ENCODE measurements at places on chromosomes 7 and 10.
A peak's percentile ranks its signal among the peaks of the same experiment; 100 is the strongest.

- DNase-seq: no peak
These were observed 133.7 kb upstream of the TNS3 start for GRCh38 chr7:47715631-47716068.

- peak; percentile 94 for DNase-seq
These were observed 51.0 kb upstream of the ELN start for GRCh38 chr7:73976761-73977618.

DNA sequence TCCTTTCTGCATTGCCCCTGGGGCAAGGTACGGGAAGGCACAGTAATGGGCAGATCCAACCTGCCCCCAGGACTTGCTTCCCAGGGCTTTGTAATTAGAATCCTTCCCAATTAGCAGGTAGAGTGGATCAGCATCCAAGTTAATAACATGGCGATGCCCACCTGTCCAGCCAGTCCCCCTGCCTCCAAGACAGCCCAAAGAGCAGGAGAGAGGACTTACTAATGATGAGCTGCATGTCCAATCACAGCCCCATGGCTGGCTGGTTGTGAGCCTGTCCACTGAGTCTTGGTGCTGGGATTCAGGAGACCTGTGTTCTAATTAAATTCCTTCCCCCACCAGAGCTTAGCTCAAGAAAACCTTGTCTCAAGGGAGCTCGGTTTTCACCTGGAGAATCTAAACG is 49.0 kb downstream of the RPS24 start:
- no peak for DNase-seq

GRCh38 chr7:132276234-132276630 is 300.0 kb downstream of the PLXNA4 start:
- DNase-seq: no peak

GRCh38 chr10:24240041-24240751 is 31.3 kb downstream of the KIAA1217 start:
- DNase-seq: peak; percentile 42

- DNase-seq: no peak
These were observed 81.9 kb upstream of the DUSP5 start for GRCh38 chr10:110415809-110416208.

DNA sequence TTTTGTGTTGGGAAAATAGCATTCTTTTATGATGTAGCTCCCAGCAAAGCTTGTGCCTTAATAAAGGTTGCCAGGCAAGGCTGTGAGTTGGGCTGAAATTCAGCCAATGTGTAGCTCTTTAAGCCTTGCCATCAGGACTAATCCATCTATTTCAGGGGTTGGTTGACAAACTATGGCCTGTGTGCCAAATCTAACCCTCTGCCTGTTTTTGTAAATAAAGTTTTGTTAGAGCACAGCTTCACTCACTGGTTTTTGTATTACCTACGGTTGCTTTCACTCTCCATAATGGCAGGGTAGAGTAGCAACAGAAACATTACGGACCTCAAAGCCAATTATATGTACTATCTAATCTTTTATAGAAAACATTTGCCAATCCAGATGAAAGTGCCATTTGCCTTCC is 638.1 kb upstream of the POT1 start:
- no peak for DNase-seq

DNA sequence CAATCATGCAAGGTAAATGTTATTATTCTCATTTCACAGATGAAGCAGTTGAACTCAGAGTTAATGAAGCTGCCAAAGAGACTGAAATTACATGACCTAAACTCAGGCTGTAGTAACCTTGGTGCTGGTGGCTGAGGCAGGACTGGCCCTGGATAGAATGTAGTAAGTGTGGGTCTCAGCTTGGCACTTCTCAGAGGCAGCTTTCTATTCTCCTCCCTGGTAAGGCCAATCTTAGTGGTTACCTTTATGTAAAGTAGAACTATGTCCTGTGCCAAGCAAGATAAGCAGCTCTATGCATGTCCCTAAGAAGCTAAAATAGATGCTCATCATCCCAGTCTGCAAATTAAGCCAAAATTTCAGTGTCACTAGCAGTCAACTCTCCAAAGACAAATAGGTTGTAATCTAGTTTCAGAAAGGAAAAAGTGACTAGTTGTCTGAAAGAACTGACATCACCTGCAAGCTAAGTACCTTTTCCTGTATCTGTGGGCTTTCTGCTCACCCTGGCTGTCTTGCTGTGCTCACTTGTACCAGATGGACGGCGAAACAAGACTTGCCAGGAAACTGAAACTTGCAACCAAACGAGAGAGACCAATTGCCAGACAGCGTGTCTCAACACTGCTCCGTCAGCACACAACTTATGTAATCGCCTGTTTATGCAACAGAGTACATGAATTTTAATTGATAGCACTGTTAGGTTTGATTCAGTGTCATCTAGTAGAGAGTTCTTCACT is 43.7 kb downstream of the CH25H start:
- peak; percentile 71 for DNase-seq

GRCh38 chr7:5557920-5558401 is 134.3 kb upstream of the TNRC18 start:
- no peak for DNase-seq

DNA sequence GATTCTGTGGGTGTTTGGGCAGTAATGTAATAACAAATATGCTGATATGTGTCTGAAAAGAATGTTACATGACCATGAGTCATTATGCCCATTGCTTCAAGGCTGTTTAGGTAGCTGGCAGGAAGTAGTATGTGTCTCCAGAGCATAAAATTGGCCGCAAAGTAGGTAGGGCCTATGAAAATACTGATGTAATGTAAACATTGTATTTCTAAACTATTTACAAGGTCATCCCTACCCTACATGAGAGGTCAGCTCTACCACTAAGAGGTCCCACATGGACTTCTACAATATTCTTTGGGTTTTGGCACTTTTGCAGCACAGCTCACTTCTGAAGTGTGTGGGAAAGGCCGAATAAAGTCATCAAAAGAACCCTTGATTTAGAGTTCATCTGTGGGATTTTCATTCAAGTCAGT is 301.9 kb downstream of the AHR start:
- peak; percentile 94 for DNase-seq

DNA sequence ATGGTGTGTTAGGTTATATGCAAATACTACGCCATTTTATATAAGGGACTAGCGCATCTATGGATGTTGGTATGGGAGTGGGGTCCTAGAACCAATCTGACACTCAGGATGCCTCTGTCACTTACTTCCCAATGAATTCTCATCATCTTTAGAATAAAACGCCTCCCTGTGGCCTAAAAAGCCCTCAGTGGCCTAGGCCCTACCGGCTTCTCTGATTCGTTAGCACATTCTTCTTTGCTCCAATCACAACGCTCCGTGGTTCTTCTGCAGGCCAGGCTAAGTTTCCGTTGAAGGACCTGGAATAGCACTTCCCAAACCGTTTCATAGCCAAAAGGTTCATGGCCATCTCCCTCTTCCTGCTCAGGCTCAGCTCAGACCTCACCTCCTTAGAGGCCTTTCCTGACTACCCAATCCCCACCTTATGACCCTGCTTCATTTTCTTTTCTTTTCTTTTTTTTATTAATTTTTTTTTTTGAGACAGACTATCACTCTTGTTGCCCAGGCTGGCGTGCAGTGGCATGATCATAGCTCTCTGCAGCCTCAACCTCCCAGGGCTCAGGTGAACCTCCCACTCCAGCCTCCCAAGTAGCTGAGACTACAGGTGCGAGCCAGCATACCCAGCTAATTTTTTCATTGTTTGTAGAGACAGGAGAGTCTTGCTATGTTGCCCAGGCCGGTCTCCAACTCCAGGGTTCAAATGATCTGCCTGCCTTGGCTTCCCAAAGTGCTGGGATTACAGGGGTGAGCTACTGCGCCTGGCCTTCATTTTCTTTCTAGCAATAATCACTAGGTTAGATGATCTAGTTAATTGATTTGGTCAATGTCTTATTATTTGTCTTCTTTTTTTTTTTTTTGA is 24.5 kb upstream of the YWHAG start:
- peak; percentile 27 for DNase-seq
